ENCODE measurements at places on chromosomes 16 and 17.

DNA sequence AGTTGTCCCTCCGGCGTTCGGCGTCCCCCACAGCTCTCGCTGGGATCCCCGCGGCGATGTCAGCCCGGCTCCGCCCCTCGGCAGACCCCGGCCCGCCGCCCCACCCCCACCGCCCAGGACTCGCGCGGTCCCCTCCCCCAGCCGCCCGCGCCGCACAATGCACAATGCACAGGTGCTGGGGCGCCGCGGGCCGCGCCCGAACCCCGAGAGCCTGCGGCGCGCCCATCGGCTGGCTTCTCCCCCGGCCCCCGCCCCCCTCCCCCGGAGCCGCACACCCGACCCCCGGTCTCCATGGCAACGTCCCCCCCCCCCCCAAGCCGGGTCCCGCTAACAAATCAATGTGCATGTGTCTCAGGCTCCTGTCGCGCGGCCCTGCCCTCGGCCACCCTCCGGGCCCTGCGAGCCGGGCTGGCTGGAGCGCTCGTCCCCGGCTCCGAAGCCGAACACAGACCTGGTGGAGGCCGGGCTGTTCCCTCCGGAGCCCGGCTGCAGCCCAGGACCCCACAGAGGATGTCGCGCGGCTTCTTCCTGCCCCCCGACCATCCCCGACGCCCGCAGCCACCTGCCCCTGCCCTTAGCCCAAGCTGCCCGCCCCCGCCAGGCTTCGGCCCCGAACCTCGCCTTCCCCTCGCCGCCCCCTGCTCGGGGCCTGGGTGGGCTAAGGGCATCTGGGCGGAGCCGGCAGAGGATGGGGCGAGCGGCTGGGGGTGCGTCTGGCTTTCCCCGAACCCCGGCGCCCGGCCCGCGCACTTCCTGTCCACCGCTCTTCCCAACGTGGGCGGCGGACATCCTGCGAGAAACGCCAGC, 818 bp upstream of the CBX8 start:
- DNase-seq = peak; percentile 78

GRCh38 chr17:33561569-33562334, 268.7 kb upstream of the ASIC2 start:
- no peak for DNase-seq

DNA sequence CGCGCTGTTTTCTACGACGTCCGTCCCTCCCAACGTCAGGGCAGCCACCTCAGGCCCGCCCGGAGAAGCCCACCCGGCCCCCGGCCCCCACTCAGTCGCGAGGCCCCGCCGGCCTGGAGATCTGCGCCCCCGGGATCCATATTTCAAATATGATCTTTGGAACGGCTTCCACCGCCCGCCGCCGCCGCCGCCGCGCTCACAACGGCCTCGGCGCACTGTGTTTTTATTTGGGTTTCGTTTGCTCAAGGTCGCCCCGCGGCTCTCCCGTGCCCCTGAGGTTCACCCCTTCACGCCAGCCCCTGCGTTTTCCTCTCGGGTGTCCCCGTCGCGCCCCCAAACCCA, 4.2 kb upstream of the CBX4 start:
- DNase-seq = no peak

- peak; percentile 1 for DNase-seq
Measured at GRCh38 chr17:3385869-3386816, at the start of gene OR3A2. OR3A2 (minus strand) TSS chr17:3386308.

DNA sequence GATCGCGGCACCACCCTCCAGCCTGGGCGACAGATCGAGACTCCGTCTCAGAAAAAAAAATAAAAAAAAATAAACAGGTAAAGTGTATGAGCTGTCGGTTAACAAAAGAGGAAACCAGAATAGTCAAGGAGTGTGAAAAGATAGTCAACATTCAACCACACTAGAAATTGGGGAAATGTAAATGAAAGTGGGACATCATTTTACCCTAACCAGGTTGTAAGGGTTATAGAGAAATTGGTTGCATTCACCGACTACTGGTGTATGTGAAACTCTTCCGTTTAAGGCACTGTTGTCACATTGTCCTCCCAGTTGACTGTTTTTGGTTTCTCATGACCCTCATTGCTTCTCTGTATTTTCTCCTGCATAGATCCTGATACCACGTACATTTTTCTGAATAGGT, 62.8 kb downstream of the RABEP1 start:
- DNase-seq = no peak

- DNase-seq = peak; percentile 60
Measured at GRCh38 chr16:86494039-86494564, 16.2 kb upstream of the FOXF1 start.

DNA sequence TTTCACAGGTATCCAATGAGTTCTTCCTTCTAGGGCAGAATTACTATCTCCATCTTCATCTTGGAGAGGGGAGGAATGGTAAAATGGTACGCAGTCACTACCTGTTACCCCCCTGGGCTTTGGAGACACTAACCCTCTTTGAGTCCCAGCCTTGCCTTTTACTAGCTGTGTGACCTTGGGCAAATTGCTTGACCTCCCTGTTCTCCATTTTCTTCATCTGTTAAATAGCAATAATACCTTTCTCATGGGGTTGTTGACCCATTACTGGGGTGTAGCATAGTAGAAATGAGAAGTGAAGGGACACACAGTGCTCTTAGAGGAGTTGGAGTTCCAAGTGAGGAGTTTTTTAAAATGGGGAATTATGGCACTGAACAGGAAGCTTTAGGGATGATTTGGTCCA, 324.7 kb downstream of the FOXL1 start:
- DNase-seq = no peak

DNA sequence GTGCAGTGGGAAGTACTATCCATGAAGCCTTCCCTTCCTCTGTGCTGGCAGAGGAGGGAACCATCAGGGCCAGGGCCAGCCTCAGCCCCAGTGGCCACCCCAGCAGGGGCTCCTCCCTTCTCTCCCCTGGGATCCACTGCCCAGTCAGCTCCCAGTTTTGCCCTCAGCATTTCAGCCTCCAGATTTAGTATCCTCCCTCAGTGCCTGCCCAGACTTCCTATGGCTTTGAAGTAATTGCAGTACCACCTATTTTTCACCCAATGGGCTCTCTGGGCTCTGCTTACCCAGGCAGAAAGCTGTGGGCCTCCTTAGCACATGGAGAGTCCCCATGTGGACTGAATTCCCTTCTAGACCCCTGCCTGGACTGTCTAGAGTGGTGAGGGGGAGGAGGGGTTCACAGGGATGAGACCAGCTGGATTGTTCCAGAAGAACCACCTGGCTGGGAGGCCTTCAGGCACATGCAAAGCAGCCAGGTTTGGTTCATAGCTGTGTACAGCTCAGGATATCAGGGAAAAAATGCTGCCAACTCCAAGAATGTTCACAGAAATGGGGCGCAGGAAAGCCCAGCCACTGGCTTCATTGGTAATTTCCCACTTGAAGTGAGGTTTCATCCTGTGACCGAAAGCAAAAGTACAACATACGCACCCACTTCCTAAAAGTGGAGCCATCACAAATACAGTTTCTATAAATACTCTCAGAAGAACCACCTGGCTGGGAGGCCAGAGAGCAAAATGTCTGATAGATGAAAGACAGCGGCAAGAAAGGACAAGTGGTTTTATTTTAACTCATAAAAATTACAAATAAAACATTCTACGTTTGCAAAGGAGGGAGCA, 15.2 kb upstream of the HERPUD1 start:
- DNase-seq = no peak

GRCh38 chr17:35568561-35568960, 7.9 kb upstream of the SLFN14 start:
- DNase-seq = peak; percentile 35

- peak; percentile 58 for DNase-seq
Measured at GRCh38 chr17:69523244-69523861, 108.9 kb downstream of the MAP2K6 start.

DNA sequence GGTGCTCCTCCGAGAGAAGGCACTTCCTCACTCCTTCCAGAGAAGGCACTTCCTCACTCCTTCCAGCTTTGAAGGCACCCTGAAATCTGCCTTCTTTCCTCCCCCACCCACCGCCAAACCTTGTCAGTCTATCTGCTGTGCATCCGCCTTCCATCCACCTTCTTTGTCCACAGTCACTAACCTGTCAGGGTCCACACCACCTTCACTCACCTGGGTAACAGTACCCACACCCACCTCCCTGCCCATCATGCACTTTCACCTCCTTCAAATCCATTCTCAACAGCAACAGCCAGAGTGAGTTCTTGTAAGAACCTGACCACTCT, 5.2 kb downstream of the CCDC102A start:
- no peak for DNase-seq

- no peak for DNase-seq
Measured at GRCh38 chr17:27558842-27559505, 72.0 kb upstream of the LGALS9 start.

- DNase-seq = no peak
Measured at GRCh38 chr17:35390663-35391062, 17.2 kb upstream of the SLFN11 start.

GRCh38 chr16:66091471-66091891, 275.0 kb upstream of the CDH5 start:
- DNase-seq = no peak

GRCh38 chr17:15965528-15965927, 20.6 kb downstream of the ADORA2B start:
- DNase-seq = peak; percentile 40

GRCh38 chr16:24729951-24730815, 732 bp downstream of the TNRC6A start:
- peak; percentile 31 for DNase-seq

GRCh38 chr16:67942510-67943255, 1.2 kb downstream of the LCAT start:
- no peak for DNase-seq

- DNase-seq = no peak
Measured at GRCh38 chr16:87720446-87720845, 45.3 kb downstream of the KLHDC4 start.

- no peak for DNase-seq
Measured at GRCh38 chr17:4537451-4538235, 17.5 kb downstream of the MYBBP1A start.

GRCh38 chr16:4231886-4232285, 10.0 kb downstream of the SRL start:
- no peak for DNase-seq

DNA sequence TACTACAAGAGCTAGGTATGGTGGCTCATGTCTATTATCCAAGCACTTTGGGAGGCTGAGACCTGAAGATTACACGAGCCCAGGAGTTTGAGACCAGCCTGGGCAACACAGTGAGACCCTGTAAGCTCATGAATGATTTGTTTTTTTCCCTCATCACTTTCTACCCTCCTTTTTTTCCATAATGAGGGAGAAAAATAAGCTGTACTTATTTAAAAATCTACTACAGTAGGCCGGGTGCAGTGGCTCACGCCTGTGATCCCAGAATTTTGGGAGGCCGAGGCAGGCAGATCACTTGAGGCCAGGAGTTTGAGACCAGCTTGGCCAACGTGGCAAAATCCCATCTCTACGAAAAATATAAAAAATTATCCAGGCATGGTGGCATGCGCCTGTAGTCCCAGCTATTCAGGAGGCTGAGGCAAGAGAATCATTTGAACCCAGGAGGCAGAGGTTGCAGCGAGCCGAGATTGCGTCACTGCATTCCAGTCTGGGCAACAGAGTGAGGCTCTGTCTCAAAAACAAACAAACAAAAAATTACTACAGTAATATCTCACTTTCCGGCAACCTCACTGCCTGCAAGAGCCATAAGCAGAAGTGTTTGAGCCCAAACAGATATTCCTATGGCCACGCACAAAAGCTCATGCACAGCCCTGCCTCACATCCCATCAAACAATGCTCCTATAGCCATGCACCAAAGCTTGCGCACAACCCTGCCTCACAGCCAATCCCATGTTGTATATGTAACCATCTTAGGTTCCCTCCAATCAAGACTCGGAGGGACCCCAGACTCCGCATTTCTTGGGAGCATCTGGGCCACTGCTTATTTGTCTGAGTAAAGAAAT, 37.4 kb downstream of the TK2 start:
- no peak for DNase-seq

- no peak for DNase-seq
Measured at GRCh38 chr16:85829171-85829719, 29.8 kb downstream of the COX4I1 start.

- no peak for DNase-seq
Measured at GRCh38 chr16:27317320-27317719, 3.5 kb downstream of the IL4R start.

DNA sequence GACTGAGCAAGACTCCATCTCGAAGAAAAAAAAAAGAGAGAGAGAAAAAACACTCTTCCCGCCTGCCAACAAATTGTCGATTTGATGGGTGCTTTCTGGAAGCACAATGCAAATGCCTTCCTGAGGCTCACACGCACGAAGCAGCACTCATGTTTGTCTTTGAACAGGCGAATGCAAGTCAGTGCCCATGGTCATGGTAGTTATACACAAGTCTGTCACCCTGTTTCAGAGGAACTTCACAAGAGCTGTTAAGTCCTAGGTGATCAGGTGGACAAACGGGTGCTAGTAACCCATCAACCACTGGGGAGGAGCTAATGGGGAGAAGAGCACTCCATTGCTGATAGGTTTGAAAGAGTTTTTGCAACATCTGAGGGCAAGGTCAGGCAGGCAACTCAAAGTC, 6.5 kb upstream of the DNAI2 start:
- no peak for DNase-seq

DNA sequence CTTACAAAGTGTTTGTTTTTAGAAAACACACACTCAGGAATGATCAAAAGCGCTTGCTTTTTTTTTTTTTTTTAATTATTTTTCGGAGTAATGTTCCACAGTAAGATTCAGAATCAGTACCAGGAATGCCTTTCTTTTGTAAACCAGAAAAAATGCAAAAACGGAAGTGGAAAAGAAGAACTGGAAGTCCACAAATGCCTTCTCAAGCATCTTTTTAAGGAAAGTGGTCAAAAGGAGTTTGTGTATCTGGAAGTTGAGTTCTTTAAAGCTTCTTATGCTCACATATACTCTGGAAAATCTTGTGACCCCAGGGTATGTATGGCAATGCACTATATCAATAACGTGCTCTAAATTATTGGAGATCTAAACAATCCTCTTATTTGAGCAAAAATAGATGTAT, 126.0 kb downstream of the ABCA8 start:
- no peak for DNase-seq

DNA sequence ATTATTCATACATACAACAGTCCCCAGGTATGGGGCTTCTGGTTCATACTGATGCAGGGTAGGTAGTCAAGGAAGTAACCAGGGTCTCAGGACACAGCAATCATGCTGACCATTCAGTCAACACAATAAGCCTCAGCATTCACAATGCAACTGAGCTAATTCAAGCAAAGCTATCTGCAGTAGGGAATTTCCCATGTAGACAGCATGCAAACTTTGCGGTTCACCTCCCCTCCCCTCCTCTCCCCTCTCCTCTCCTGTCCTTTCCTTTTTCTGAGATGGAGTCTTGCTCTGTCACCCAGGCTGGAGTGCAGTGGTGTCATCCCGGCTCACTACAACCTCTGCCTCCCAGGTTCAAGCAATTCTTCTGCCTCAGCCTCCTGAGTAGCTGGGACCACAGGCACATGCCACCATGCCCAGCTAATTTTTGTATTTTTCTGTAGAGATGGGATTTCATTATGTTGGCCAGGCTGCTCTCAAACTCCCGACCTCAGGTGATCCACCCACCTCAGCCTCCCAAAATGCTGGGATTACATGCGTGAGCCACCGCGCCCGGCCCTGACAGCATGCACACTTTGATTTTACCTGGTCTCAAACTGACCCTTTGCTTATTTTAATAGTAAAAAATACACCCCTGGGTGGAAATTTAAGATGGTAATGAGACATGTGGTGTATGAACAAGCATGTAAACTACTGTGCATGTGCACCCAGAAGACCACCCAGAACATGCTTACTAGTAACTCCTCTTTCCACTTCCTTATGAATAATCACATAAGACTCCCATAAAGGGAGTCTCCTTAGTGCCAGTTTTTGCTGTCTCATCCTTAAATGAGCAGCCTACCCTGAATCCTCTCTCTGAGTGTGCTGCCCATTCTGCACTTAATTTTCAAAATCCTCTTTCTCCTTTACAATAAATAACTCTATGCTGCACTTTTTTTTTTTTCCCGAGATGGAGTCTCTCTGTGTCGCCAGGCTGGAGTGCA, 9.3 kb upstream of the RNF135 start:
- peak; percentile 33 for DNase-seq
